ENCODE measurements at places on chromosomes 16 and 17.

- no peak for DNase-seq
These were observed 7.5 kb upstream of the AXIN2 start for GRCh38 chr17:65568918-65569317.

DNA sequence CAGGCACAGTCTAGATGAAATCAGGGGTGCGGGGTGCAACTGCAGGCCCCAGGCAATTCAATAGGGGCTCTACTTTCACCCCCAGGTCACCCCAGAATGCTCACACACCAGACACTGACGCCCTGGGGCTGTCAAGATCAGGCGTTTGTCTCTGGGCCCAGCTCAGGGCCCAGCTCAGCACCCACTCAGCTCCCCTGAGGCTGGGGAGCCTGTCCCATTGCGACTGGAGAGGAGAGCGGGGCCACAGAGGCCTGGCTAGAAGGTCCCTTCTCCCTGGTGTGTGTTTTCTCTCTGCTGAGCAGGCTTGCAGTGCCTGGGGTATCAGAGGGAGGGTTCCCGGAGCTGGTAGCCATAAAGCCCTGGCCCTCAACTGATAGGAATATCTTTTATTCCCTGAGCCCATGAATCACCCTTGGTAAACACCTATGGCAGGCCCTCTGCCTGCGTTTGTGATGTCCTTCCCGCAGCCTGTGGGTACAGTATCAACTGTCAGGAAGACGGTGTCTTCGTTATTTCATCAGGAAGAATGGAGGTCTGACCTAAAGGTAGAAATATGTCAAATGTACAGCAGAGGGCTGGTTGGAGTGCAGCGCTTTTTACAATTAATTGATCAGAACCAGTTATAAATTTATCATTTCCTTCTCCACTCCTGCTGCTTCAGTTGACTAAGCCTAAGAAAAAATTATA, 1.6 kb downstream of the HBA1 start:
- DNase-seq: no peak

- peak; percentile 64 for DNase-seq
These were observed 20.4 kb upstream of the WDR45B start for GRCh38 chr17:82668631-82669099.

DNA sequence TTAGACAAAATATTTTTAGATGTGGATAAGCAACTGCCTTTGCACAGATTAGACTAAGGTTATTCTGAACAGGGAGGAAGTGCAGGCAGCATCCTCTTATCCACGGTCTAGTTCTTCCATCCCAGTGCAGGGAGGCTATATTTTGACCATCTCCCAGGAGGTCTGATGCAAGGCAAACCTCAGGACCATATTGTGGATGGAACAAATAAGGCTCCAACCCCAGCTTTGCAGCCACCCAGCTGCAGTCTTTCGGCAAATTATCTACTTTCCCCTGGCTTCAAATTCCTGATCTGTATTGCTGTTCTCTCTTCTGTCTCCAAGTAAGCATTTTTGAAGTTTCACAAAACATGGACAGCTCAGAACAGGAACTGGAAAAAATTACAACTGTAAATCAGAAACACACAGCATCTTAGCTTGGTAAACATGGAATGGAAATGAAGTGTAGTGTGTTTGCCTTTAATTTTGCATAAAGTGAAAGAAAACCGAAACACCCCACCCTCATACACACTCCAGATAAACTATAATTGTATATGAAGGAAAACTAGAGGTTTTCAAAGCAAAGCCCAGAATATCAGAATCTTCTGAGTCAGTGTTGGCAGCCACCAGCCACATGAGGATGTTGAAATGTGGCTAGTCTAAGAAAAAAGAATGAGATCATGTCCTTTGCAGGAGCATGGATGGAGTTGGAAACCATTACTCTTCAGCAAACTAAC, 33.5 kb upstream of the MON1B start:
- no peak for DNase-seq

- no peak for DNase-seq
These were observed 27.1 kb downstream of the ADAM11 start for GRCh38 chr17:44785921-44786320.

DNA sequence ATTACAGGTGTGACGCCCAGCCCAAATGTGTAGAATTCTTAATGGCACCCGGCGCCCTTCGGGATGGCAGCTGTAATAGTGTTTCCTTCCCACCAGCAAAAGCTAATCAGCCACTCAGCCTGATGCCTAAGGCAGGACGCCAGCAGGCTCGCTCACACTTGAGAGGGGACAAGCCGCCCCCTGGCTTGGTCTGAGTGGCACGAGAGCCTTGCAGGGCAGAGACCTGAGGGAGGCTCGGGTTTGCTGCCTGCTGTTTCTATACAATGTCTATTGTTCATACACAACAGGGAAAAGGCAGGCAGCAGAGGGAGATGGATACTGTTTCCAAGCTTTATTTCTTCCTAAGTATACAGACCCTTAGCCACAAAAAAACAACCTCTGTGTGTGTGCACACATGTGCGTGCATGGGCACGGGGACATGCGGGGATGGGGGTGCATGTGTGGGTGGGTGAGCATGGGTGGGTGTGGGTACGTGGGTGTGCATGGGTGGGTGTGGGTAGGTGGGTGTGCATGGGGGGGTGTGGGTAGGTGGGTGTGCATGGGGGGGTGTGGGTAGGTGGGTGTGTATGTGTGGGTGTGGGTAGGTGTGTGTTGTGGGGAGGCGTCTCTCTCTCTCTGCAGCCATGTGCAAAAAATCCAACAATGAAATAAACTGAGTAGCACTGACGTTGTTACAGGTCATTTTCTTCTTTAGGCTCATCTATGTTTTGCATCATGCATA, 10.0 kb downstream of the SLC38A8 start:
- no peak for DNase-seq

- DNase-seq: no peak
These were observed 191.0 kb downstream of the CPPED1 start for GRCh38 chr16:12612598-12613101.

DNA sequence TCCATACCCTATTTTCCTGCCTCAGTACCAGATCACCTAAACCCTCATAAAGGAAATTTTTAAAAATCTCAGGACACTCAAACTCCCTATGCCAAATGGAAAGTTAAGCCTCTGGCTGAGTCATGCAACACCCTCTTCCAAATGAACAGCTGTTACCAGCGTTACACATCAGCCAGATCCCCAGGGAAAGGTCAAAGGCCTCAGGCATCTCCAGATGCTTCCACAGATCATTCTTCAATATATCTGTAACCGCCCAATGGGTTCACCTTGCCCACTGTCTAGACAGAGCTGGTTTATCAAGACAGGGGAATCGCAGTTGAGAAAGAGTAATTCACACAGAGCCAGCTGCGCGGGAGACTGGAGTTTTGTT, 29.1 kb upstream of the SHCBP1 start:
- no peak for DNase-seq

- no peak for DNase-seq
These were observed 416 bp upstream of the ANKS4B start for GRCh38 chr16:21233045-21233520.

DNA sequence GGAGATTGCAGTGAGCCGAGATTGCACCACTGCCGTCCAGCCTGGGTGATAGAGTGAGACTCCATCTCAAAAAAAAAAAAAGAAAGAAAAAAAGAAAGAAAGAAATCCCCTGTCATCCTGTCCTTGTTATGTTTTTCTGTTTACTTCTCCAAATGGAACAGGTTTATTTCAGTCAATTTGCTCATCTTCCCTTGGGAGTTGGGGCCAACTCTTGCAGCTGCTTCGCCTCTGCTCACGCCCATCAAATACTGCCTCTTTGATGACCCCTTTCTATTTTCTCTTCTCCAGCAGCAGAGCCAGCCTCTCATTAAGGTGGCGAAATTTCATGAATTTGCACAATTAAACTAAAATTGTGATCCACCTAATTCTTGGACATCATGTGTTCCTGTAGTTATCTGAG, 173.4 kb downstream of the ZNF18 start:
- no peak for DNase-seq

GRCh38 chr17:28711723-28712031, at the start of gene PROCA1:
Gene PROCA1, minus strand, starts transcription at chr17:28711888. Its CDS starts 228 bp downstream, at chr17:28711660.
- no peak for DNase-seq

DNA sequence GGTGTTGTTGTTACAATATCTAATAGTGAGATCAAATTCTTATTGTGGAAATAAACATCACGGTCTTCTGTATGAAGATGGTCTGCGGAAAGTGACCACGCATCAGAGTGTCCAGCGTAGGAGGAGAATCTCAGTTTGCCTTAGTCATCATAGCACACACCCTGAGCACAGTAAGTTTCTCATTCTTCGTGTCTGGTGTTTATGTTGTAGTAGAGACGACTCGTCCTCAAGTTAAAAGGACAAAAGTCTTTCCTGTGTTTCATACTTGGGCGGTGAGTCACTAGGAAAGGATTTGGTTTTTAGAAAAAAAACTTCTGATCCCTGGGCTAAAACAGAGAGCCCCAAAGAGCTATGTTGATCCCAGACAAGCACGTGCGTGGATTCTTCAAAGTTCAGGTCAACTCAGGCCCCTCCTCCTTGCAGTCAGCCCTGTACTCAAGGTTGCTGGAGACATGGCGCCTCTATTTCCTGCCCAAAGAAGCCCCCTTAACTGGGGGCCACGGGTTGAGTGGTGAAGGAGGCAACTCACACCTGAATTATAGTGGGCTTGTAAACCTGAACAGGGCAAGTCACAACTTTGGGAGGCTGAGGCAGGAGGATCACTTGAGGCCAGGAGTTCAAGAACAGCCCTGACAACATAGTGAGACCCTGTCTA, 170.4 kb downstream of the ZFHX3 start:
- DNase-seq: no peak

GRCh38 chr17:16019347-16019746, 19.7 kb downstream of the TTC19 start:
- no peak for DNase-seq

GRCh38 chr17:6072611-6073010, 2.4 kb downstream of the WSCD1 start:
- DNase-seq: no peak

GRCh38 chr16:13338044-13338443, 436.6 kb downstream of the SHISA9 start:
- DNase-seq: no peak

DNA sequence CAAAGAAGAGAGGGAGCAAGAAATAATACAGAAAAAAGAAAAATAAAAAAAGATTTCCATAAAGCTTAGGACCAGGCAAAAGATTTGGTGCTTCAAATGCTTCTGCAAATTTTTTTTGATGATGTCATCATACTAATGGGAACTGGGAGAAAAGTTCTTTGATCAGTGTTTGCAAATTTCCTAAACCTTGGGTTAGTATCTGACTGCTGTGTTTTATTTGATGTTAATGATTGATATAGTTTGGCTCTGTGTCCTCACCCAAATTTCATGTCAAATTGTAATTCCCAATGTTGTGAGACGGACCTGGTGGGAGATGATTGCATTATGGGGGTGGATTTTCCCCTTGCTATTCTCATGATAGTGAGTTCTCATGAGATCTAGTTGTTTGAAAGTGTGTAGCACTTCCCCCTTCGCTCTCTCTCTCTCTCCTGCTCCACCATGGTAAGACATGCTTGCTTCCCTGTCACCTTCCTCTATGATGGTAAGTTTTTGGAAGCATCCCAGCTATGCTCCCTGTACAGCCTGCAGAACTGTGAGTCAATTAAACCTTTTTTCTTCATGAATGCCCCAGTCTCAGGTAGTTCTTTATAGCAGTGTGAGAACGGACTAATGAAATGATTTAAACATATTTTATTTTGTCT, 72.6 kb downstream of the TMEM100 start:
- no peak for DNase-seq

- DNase-seq: no peak
These were observed 25.8 kb upstream of the AKTIP start for GRCh38 chr16:53528797-53529196.

- peak; percentile 90 for DNase-seq
These were observed at the start of gene MTMR4 for GRCh38 chr17:58513965-58514769. Gene MTMR4, minus strand, starts transcription at chr17:58514638. Its CDS starts 231 bp downstream, at chr17:58514407.

GRCh38 chr16:48540222-48540900, 69.6 kb downstream of the N4BP1 start:
- no peak for DNase-seq

DNA sequence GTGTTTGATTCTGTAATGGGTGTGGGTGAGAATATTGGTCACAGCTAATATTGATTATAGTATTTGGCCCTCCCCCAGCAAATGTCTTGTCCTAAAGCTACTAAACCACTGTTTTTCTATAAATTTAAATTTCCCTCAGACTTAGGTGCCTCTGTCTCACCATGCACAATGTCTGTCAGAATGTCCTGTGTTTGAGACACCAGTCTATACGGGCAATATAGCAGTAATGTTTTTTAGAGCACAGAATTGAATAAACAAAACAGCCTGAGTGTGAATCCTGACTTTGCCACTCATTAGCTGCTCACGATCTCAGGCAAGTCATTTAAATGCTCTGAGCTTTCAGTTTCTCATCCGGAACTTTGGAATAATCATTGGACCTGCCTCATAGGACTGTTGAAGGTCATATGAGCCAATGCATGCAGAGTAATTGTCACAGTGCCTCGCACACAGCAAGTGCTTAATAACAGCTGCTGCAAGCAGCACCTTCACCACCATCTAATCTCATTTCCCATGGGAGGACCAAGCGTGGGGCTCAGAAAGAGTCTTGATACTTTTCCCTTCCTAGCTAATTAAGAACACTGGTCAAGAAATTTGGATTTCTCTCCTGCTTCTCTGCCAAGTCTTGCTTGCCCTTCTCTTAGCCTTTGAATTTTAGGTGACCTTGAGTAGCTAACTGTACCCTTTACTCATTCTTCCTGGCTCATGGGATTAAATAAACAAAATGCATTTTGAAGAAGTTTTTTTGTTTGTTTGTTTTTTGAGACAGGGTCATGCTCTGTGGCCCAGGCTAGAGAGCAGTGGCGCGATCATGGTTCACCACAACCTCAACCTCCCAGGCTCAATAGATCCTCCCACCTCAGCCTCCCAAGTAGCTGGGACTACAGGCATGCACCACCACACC, 9.8 kb downstream of the HLF start:
- DNase-seq: no peak

GRCh38 chr16:28925386-28926228, 569 bp upstream of the RABEP2 start:
- DNase-seq: peak; percentile 80

- no peak for DNase-seq
These were observed 259.8 kb downstream of the GRIN2A start for GRCh38 chr16:9922441-9922840.

- DNase-seq: no peak
These were observed 173.2 kb downstream of the CYLD start for GRCh38 chr16:50915120-50915519.

GRCh38 chr17:31744511-31744951, 114.5 kb downstream of the COPRS start:
- DNase-seq: peak; percentile 17

DNA sequence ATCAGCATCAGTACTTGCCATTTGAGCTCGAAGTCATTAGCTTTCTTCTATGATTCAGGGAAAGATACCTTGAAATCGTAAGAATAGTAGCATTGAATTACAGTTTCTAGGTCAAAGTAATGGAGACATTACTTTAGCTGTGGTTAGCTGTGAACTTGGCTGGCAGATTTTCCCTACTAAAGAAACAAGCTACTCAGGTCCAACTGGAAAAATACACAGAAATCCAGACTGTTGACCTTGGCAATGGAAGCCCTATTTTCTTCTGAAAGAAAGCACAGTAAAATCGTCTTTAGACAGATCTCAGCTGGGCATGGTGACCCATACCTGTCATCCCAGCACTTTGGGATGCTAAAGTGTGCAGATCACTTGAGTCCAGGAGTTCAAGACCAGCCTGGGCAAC, 13.4 kb upstream of the DNAJA2 start:
- DNase-seq: no peak

- DNase-seq: no peak
These were observed 156.6 kb upstream of the ZFHX3 start for GRCh38 chr16:73204359-73205152.

GRCh38 chr17:62781356-62781755, 26.8 kb downstream of the MARCHF10 start:
- DNase-seq: no peak

GRCh38 chr17:1216217-1217088, 36.7 kb upstream of the ABR start:
- DNase-seq: no peak

Data from nephron progenitor cell (in vitro differentiated cells).